Anterior cingulate cortex (tissue), 58 donors: ENCODE measurements at places on chromosomes 6 and 20.

DNA sequence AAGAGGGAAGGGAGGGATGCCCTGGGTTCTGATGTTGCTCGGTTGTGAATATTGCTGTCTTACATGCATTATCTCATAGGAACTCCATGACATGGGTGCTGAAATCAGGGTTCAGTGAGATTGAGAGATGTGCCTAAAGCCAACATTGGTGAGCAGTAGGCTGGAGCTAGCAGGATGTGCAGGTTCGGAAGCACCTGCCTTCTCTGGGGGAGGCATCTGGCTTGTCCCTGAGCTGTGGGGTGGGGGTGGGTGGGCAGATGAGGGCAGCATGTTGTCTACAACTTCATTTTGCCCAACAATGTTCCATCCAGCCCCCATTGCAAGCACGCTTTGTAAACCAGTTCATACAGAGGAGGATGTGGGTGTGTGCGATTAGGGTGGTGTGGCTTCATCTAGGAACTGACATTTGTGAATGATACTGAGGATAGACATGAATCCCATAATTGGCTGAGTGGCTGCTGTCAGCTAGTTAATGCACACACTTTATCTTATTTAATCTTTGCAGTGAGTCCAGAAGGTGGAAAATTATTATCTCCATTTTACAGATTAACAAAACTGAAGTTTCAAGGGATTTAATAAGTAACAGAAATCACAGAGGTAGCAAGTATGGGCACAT, 119.4 kb downstream of the SYNDIG1 start:
- DNase-seq = no peak

DNA sequence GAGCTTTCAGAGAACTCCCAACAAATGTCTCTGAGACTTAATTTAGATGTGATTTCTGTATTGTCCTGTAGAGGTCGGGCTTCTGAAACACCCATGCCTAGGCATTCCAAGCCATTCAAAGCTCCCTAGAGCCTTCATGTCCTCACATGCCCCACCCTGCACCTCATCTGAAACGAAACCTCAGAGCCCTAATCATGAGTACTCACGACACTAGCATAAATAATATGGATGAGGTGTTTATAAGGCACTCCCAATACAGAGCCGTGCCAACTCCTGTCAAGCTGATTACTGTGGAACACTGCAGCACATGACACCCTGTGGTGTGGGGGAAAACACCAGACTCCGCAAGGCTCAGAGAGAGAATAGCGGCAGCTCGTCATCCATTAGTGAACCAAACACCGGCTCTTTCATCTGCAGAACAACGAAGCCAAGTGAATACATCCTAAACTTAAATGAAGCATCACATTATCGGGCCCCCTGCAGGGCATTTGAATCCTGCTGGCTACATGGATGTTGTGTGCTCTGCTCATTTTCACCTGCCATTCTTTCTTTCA, 83.8 kb downstream of the FNDC1 start:
- DNase-seq = no peak

GRCh38 chr6:168709390-168709789, 268.4 kb downstream of the SMOC2 start:
- DNase-seq = no peak

DNA sequence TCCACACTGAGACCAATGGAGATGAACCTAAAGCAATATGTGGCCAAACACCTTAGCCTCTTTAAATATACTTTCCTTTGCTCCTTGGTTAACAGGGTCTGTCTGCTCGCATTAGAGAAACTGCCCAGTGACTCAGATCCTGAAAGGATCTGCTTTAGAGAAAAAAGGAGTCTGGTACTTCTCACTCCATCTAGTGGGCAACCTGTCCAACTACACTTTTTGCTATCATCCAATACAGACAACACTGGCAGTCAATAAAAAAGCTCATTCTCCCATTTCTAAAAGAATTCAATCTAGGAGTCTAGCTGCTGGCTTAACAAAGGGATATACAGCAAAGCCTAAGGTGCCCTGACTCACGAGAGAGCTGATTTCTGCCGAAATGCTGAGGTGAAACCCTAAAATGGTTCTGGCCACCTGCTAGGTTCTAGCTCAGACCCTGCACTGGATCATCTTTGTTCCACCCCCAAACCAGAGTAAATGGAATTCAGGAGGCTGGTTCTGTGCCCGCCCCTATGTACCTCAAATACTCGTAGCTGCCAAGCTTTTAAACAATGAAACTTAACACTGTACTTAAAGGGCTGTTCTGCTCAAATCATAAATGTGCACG, 11.5 kb downstream of the GNL1 start:
- no peak for DNase-seq

DNA sequence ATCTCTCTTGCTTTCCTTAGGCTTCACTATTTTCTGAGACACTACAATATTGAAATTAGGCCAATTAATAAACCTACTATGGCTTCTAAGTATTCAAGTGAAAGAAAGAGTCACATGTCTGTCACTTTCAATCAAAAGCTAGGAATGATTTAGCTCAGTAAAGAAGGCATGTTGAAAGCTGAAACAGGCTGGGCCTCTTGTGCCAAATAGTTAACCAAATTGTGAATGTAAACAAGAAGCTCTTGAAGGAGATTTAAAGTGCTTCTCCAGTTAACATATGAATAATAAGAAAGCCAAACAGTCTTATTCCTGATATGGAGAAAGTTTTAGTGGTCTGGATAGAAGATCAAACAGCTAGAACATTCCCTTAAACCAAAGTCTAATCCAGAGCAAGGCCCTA, 236.3 kb downstream of the OTOR start:
- DNase-seq = no peak

DNA sequence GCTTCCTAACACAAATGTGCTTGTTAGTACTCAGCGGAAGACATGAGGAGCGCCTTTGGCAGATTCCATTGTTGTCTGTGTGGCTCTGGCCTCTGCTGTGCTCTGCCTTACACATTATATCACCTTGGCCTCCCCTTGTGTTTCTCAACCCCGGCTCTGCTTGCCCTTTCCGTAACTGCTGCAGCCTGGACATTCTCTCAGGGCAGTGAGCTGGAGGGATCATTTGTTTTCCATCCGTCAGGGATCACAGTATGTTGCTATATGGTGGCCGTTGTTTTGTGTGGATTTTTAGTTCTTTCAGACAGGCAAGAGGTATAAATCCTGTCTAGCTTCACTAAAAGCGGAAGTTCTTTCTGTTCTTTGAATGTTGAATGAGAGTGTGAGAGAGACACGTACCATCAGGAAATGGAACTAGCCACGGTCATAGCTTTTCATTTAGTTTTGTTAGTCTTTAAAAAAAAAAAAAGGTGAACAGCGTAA, 175.1 kb downstream of the JARID2 start:
- DNase-seq = no peak

- no peak for DNase-seq
Measured at GRCh38 chr6:29982097-29982496, 39.8 kb downstream of the HLA-A start.

- no peak for DNase-seq
Measured at GRCh38 chr20:4787820-4788219, 66.1 kb downstream of the PRND start.

GRCh38 chr6:98875375-98875774, 41.0 kb downstream of the POU3F2 start:
- no peak for DNase-seq

DNA sequence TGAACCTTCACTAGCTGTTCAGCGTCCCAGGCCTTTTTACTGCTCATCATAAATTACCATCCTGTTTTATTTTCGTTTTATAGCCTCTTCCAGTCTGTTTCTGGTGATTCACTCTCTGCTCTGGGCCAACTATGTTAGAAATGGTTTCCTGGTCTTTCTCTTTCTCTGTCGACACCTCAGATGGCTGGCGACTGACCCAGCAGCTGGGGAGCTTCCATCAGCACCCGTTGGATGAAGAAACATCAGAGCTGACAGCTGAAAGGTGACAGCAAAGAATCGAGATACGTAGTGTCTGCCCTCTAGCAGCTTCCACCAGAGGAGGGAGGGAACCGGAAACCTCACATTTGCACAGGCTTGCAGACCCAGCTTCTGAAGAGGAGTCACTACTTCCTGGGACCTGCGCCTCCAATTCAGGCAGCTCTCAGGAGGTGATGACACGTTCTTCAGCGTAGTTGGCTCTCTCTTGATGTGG, 82.9 kb upstream of the MLN start:
- DNase-seq = no peak

- DNase-seq = no peak
Measured at GRCh38 chr20:53021934-53022333, 49.8 kb downstream of the TSHZ2 start.

GRCh38 chr6:57324538-57324937, 7.1 kb downstream of the PRIM2 start:
- DNase-seq = no peak

- DNase-seq = no peak
Measured at GRCh38 chr6:159212028-159212427, 42.8 kb downstream of the FNDC1 start.

- DNase-seq = no peak
Measured at GRCh38 chr20:34343458-34344211, 19.4 kb upstream of the ITCH start.

GRCh38 chr6:145829102-145829501, 14.5 kb upstream of the FBXO30 start:
- DNase-seq = no peak

GRCh38 chr6:83132121-83132520, 60.9 kb downstream of the PGM3 start:
- no peak for DNase-seq

DNA sequence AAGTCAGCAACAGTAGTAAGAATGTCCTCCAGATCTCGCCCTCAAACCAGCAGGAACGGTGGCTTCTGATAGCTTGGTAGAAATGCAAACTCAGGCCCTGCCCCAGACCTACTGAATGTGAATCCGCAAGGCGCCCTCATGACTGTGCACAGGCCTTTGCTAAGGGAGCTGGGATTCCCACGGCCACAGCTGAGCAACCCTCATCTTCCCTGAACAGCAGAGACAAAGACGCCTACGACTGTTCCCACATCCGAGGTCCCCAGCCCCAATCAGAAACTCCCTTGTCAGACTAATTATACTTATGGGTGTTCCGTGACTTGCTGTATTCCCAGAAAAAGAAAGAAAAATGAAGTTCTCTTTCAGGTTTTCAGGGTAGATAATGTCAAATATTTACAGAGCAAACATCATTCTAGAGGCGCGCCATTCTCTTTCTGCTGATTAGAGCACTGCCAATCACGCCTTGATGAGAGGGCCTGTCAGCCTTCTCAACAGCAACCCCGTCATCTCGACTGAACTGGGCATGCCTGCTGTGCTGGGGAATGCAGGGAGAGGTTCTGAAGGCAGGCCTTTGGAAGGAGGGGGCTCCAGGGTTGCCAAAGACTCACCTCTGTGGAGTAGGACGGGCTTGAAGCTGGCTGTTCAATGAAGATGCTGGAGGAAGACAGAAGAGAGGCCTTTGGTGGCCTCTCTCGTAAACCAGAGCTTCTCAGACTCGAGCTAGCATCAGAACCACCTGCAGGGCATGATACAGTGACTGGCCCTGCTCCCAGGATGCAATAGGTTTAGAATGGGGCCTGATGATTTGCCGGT, 79.9 kb downstream of the ZNF217 start:
- DNase-seq = no peak

DNA sequence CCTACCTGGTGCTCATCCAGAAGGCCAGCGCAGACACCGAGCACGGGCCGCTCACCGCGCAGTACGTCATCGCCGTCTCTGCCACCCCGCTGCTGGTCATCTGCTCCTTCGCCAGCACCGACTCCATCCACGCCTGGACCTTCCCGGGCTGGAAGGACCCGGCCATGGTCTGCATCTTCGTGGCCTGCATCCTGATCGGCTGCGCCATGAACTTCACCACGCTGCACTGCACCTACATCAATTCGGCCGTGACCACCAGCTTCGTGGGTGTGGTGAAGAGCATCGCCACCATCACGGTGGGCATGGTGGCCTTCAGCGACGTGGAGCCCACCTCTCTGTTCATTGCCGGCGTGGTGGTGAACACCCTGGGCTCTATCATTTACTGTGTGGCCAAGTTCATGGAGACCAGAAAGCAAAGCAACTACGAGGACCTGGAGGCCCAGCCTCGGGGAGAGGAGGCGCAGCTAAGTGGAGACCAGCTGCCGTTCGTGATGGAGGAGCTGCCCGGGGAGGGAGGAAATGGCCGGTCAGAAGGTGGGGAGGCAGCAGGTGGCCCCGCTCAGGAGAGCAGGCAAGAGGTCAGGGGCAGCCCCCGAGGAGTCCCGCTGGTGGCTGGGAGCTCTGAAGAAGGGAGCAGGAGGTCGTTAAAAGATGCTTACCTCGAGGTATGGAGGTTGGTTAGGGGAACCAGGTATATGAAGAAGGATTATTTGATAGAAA, 2.0 kb downstream of the SLC35D3 start:
- DNase-seq = no peak

DNA sequence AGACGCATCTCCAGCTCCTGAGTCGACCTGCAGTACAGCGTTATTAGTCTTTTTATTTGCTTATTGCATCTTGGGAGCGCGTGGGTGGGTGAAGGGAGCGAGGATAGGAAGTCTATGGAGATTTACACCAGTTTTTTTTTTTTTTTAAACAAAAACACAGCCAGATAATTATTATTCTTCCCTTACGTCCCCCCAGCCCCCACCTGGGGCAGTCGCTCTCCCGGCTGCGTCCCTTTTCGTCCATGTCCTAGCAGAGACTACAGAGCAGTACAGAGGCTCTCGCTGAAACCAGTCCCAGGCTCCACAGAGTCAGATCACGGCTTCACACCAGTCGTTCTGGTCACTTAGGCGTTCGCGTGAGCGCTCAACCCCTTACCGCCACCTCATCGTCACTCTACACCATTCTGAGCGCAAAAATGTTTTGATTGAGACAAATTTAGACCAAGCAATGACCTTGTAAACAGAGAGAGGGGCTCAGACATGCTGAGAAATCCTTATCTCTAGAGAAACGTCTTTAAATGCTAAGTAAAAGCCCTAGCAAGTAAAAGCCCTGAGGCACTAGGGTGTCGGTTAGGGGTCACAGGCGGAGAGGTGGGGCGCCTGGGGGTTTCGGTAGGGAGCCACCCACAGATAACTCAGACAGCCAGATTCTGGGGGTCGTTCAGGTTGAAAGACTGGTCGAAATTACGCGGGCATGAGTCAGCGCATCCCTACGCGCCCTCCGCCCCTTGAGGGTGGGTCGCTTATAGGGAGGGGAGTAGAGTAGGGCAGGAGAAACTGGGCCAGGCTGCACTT, 975 bp upstream of the PPT2 start:
- no peak for DNase-seq

GRCh38 chr20:37280403-37280802, 9.1 kb upstream of the MANBAL start:
- DNase-seq = no peak

GRCh38 chr6:170221753-170222400, 69.0 kb downstream of the DLL1 start:
- DNase-seq = no peak

- DNase-seq = no peak
Measured at GRCh38 chr20:45892828-45893500, 1.8 kb downstream of the CTSA start.

- DNase-seq = no peak
Measured at GRCh38 chr20:48486065-48486464, 341.7 kb downstream of the PREX1 start.

- no peak for DNase-seq
Measured at GRCh38 chr6:49555951-49556350, 5.5 kb downstream of the C6orf141 start.

- peak; percentile 22 for DNase-seq
Measured at GRCh38 chr6:34412016-34412415, 13.9 kb downstream of the RPS10 start.

- DNase-seq = no peak
Measured at GRCh38 chr6:73123632-73124329, 101.5 kb downstream of the KHDC1L start.
